ENCODE measurements at places on chromosomes 5 and 9. TPM values are rescaled to one million over a fixed set of nuclear protein-coding genes. Genes with fewer than 3 reads are reported as not detected.

GPR151 gene
- not detected for total RNA-seq

SMIM33 gene
- total RNA-seq = 0.28 TPM

TMEFF1 gene
- total RNA-seq = 0.38 TPM

CDKN2B-AS1 gene
- 0.58 TPM for total RNA-seq

PLCXD3 gene
- total RNA-seq = not detected

PIP5K1B gene
- 3.1 TPM for total RNA-seq

FSTL4 gene
- not detected for total RNA-seq

TTC23L gene
- 0.63 TPM for total RNA-seq

FAM78A gene
- 44.4 TPM for total RNA-seq

TCF7 gene
- total RNA-seq = 89.7 TPM

SLC46A2 gene
- not detected for total RNA-seq

RC3H2 gene
- total RNA-seq = 32.1 TPM
